ENCODE measurements at places on chromosomes 16 and 17.

DNA sequence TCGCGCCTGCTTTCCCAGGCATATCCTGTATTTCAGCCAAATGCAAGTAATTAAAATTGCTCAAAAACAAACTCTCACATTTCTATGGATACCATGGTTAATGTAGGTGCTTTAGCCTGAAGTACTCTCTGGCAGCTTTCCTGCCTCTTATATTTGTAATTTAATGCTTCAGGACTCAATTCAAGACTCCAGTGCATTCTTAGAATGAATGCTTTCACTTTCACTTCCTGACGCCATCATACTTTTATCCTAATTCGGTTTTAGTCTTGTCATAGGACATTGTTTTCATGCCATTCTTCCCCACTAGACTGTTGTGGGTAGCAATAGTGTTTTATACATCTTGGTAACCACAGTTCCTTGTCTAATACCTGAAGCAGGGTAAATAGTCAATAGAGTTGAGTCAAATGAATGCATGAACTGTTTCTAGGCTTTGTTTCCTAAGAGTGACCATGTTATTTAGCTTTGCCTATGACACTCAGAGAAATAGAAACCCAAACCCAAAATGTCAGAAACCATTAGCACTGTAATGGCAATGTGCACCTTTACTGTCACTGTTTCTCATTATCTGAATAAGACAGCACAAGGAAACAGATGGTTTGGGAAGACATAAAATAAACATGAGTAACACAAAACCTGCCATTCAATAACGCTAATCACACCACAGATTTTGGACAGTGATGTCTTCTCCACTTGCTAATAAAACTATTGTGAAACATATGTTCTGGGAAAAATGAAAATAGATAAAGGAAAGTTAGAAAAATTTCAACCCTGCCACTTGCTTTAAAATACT lies 705.5 kb downstream of the CDH11 start:
- peak; percentile 56 for DNase-seq

DNA sequence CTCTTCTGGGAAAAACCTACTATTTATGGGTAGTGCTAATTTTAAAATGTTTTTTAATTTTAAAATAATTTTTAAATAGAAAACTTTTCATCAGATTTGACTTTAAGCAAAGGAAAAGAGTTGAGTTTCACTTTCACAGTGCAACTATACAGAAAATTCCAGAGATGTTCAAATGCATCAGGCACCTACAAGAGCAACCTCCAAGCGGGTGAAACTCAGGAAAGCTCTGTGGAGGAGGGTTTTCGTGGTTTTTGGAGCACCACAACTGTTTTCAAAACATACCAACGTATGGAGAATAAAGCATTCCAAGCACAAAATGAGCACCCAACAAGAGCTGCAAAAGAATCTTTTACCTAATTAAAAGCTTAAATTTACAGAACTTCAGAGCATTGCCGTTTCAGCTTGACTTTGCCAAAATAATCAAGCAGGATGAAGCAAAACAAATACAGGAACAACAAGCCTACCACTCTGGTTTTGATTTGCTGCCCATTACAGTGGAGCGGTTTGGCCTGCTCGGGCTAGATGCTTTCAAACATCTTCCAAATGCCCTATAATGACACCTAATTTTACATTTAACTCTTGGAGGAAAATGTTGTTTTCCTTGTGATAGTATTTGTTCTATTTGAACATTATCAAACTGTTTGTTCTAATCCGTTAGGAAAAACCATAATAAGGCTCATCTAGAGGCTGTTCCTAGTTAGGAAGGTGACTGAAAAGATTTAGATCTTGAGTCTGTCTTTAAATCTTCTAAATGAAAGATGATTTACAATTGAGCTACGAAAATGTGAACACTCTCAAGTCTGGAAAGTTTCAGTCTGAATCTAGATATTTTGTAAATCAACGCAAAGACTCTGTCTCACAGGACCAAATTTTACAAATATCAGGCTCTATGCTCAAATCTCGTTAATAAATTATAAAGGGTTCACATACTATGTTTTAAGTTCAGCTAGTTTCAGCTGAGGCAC lies 34.5 kb downstream of the NACA2 start:
- DNase-seq, result peak; percentile 19

DNA sequence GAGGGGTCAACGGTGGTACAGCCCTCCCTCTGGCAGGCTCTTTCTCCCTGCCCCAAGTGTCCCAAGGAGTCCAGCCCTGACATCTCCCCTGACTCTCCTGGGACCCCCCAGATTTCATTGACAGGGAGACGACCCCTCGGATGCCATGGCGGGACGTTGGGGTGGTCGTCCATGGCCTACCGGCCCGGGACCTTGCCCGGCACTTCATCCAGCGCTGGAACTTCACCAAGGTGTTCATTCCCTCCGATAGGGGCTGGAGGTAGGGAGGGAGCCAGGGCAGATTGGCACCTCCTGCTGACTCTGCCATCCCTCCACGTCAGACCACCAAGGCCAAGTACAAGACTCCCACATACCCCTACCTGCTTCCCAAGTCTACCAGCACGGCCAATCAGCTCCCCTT lies 9.9 kb downstream of the PLD2 start:
- no peak for DNase-seq

DNA sequence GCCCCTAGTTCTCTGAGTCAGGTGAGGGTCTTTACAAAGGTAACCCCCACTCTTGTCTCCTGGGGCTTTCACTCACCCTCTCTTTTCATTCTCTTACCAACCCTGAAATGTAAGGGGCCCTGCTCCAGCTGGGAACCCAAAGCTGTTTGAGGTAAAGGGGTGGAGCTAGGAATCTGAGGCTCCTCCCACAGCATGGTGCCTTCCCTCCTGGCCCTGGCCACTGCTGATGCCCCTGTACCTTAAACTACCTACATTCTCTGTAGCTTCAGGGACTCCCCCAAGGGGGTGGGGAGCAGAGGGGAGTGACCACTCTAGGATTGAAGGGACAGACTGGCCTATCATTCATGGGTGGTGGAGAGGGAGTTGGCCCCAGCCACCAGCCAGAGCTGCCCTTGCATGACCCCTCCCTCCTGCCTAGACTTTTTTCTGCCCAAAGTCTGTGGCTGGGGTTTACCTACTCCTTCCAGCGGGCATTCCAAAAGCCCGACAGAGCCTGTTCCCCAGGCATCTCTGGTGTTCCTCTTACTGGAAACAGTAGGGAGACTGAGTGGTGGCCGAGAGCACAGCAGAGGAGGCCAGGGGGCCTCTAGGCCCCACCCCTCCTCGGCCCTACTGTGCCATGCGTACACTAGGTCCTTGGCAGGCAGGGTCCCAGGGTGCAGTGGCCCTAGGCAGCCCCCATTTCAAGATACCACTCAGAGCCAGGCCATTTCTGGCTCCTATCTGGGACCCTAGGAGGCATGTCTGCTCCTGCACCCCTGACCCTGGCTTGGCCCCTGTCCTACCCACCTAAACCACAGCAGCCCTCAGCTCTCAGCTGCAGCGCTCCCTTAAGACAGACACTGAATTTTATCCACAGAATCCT lies 9.5 kb downstream of the DOK4 start:
- DNase-seq, result no peak

- peak; percentile 90 for DNase-seq
Measured at GRCh38 chr17:17685775-17686291, 4.6 kb downstream of the RAI1 start.

GRCh38 chr17:67364847-67365737 lies 1.3 kb downstream of the PSMD12 start:
- no peak for DNase-seq

GRCh38 chr17:9529033-9529700 lies 46.5 kb downstream of the STX8 start:
- DNase-seq, result peak; percentile 37

DNA sequence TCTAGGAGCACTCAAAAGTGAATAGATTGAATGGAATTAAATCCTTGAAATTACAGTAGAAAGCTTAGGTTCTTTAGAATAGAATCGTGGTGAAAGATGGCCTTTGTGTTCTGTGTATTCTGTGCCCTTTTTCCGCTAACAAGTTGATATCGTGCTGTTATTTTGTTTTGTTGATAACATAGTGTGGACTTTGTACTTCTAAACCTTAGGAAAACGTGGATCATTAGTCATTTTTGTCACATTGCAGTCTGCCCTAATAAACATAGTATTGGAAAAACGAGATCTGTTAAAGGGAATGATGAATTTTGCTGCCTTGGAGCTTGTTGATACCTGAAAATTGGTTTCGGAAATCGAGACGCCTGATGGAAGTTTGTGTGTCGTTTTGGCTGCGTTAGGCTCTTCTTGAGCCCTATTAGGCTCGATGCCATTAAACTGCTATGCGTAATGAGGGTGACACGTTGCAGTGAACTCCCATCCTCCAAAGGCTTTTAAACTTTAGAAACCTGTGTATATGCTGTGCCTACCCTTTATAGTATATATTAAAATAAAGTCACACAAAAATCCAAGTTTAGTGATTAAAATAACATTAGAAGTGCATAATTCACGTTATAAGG lies 145.7 kb downstream of the PRKCA start:
- no peak for DNase-seq

- no peak for DNase-seq
Measured at GRCh38 chr17:49067163-49067562, 65.4 kb upstream of the B4GALNT2 start.

- DNase-seq, result no peak
Measured at GRCh38 chr17:30339086-30339485, 5.2 kb upstream of the TMIGD1 start.

DNA sequence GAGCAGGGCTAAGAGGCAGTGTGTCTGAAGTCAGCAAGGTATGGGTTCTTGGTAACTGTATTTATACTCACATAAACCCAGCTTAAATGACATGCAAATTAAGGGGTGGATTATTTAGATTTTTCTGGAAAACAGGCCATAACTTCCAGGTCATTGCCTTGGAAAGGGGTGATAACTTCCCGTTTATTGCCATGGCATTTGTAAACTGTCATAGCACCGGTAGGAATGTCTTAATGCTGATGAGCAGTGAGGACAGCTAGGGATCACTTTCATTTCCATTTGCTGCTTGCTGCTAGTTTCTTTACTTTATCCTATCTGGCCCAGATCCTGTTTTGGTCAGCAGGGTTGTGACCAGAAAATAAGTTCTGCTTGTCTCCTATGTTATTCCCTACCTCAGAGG lies 1336.7 kb downstream of the CDH11 start:
- DNase-seq, result no peak

DNA sequence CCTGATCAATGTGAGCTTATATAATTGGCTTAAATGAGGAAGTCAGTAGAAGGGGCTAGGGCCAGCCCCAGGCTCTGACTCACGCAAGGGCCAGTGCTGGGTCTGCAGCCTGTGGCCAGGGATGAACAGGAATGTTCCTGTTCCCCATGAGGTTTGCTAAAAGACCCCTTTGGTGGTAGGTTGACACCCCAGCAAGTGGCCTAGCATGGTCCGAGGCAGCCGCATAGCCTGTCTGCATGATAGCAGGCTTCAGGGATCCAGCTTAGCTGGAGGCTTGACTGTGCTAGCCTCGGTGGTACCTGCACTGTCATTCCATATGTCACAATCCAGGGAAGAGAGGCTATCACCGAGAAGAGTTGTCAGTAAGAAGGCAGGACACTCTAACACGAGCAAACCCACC lies 23.5 kb downstream of the TRIM25 start:
- no peak for DNase-seq

DNA sequence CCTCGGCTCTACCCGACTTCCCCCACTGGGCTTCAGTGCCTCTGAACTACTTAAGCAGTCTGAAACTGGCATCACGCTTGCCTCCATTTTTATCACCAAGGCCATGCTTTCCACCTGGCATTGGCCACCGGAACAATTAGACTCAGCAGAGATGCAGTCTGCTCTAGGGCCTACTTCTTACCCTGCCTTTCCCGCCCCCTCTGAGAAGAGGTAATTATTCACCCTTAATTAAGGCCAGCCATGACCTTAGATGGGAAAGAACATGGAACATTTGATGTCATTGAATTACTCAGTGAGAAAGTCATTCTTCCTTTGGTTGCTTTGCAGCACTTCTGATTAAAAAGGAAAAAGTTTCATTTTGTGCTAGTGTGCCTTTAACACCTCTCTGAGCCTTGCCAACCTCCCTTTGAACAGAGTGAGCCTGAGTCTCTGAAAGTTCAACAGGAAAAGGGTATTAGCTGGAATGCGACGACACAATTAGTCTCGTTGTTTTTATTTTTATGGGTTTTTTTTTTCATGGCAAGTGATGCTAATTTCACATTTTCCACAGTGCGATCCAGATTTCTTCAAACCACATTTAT lies 60.9 kb upstream of the TNRC6A start:
- peak; percentile 60 for DNase-seq

DNA sequence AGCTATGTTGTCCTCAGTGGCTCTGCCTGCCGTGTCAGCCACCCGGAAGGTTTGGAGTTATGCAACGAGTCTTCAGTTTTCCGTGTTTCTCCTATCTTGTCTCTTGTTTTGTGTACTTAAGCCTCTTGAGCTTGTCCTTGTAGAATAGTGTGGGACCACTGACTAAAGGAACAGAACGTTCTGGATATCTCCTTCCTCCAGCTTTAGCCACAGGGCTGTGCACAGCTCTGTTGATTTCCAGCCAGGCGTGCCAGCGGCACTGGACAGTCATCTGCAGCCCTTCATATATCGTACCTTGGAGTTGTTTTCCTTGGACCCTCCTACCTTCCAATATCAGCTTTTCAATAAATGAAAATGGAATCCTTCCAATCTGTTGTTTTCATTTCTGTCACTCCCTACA lies 39.8 kb downstream of the TMEM11 start:
- DNase-seq, result peak; percentile 47
